ENCODE measurements at places on chromosomes 7 and 10. TPM values are rescaled to one million over a fixed set of nuclear protein-coding genes. Genes with fewer than 3 reads are reported as not detected.

SMIM30 gene
- 21.8 TPM for total RNA-seq

DNA sequence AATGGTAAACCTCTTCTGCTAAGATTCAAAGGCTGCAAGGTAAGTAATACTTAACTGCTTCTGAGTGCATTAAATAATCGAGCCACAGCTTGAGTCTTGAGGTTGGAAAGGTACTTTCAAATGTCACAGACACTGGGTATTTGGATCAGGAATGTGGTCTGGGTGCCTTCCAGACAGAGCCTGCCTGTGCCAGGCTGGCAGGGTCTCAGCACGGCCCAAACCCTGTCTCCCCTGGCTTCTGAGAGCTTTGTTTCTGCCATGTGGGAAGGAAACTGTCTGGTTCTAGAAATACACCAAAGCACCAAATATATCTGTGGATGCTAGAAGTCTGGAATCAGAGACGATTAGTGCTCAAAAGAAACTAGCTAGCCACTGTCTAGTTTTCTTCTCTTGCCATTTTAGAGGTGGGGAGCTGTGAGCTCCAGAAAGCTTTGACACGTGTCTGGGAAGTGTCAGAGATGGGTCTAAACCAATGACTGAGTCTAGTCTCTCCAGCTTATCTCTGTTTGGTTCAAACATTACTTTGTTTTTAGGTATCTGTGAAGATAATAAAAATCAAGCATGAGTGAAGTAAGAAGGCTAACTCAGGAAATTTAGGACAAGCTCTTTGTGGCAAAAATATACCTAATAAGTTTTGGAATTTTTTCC, 162.8 kb downstream of the CYP26A1 start:
- H3K36me3 ChIP-seq = no peaks in the 10 kb centered on the region
- no peak overlapping the region for H3K4me3 ChIP-seq
- no peak overlapping the region for H3K27ac ChIP-seq
- no peak for DNase-seq

CC2D2B gene
- 0.15 TPM for total RNA-seq

- H3K4me3 ChIP-seq = no peak overlapping the region
- DNase-seq = no peak
- H3K27ac ChIP-seq = no peak overlapping the region
- no peaks in the 10 kb centered on the region for H3K4me1 ChIP-seq
- no peaks in the 10 kb centered on the region for H3K27me3 ChIP-seq
- H3K36me3 ChIP-seq = no peaks in the 10 kb centered on the region
Observed at GRCh38 chr7:46007990-46008643, 87.0 kb upstream of the IGFBP3 start.

- H3K4me3 ChIP-seq = no peak overlapping the region
- DNase-seq = no peak
- H3K36me3 ChIP-seq = no peaks in the 10 kb centered on the region
Observed at GRCh38 chr10:69885379-69886013, 83.8 kb downstream of the COL13A1 start.

DNA sequence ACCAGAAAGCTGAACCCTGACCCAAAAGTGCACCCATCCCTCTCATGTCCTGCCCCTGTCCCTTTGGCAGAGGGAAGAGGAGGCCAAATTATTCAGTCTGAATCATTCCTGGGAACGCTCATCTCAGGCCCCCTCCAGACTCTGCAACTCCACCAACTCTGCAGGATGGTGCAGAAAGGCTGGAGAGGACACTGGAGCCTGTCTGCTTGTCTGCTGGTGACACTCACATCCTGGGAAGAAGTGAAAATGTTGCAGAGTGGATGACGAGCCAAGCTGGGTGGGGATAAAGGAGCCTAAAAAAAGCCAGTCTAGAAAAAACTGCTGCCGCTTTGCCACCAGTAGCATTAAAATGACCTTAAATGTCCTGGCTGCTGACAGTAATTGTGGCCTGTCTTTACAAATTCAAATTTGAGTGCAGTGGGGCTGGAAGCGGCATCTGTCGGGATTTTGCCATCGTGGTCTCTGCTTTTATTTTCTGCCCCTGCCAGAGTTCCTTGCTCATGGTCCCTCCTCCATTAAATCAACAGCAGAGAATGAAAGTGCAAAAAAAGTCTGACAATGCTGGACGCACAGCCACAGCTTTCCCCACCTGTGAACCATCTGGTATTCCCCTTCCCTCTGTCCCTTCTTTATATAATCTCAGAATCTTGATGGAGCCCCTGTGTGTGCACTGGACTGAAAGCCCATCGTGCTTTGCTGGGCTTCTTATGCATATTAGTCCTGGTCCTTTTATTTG, 63.9 kb downstream of the STK17A start:
- H3K36me3 ChIP-seq = peaks cover 6% of the 10 kb centered on the region
- no peaks in the 10 kb centered on the region for H3K27me3 ChIP-seq
- H3K4me1 ChIP-seq = peaks cover 99% of the 10 kb centered on the region
- H3K4me3 ChIP-seq = no peak overlapping the region

BMPER gene
- total RNA-seq = 0.30 TPM

SRPK2 gene
- 54.7 TPM for total RNA-seq

NEUROG3 gene
- total RNA-seq = not detected

DNA sequence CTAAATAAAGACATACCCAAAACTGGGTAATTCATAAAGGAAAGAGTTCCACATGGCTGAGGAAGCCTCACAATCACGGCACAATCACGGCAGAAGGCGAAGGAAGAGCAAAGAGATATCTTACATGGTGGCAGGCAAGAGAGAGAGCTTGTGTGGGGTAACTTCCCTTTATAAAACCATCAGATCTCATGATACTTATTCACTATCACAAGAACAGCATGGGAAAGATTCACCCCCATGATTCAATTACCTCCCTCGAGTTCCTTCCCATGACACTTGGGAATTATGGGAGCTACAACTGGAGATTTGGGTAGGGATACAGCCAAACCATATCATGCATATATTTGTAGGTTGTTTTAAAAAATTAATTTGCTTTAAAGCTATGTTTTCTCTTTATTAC, 217.2 kb downstream of the PLXDC2 start:
- H3K27me3 ChIP-seq = no peaks in the 10 kb centered on the region
- DNase-seq = no peak
- no peaks in the 10 kb centered on the region for H3K4me1 ChIP-seq
- no peak overlapping the region for H3K27ac ChIP-seq
- no peaks in the 10 kb centered on the region for H3K36me3 ChIP-seq

KCNIP2 gene
- 3.4 TPM for total RNA-seq

DNA sequence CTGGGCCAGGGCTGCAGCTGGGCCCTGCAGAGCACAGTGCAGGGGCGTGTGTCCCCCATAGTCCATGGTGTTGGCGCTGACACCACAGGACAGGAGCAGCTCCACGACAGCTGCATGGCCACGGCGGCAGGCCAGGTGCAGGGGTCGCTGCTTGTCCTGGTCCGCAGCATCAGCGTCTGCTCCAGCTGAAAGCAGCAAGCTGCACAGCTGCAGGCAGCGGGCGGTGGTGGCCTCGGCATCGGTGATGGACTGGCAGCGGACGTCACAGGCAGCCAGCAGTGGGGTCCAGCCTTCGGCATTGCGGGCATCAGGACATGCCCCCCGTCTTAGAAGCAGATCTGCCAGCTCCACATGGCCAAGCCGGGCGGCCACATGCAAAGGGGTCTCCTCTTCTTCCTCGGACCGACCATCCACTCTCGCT, 6.0 kb downstream of the ASB10 start:
- H3K4me1 ChIP-seq = no peaks in the 10 kb centered on the region
- no peak overlapping the region for H3K4me3 ChIP-seq
- no peaks in the 10 kb centered on the region for H3K27me3 ChIP-seq
- no peak for DNase-seq

DNA sequence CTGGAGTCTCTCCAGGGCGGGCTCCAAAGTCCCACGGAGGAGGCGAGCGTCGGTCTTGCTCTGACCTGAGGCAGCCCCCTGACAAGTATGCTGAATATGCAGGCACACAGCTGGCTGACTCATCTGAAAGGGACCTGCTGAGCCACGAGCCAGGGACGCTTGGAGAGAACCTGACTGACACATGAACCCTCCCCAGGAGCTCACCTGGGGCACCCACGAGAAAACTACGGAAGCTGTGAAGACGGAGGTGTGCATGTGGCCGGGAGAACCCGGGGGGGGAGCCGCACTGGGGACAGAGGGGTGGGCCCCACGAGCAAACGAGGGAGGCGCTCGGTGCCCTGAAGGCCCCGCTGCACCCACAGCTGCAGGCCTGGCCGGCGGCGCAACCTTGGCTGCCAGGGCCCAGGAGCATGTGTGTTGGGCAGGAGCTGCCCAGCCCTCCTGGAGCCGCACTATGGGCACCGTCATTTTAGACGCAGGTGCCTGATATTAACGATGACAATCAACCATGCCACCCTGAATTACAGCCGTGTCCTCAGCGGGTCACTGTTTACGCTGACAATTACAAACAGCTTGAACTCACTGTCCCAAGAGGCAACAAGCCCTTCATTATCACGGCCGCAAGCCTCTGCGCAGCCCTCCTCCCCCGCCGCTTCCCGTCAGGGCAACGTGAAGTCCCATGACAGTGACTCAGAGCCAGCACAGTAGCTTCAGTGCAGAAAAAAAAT, 64.7 kb downstream of the DIP2C start:
- H3K4me3 ChIP-seq = no peak overlapping the region
- no peak overlapping the region for H3K27ac ChIP-seq
- H3K4me1 ChIP-seq = no peaks in the 10 kb centered on the region
- H3K36me3 ChIP-seq = no peaks in the 10 kb centered on the region

DNA sequence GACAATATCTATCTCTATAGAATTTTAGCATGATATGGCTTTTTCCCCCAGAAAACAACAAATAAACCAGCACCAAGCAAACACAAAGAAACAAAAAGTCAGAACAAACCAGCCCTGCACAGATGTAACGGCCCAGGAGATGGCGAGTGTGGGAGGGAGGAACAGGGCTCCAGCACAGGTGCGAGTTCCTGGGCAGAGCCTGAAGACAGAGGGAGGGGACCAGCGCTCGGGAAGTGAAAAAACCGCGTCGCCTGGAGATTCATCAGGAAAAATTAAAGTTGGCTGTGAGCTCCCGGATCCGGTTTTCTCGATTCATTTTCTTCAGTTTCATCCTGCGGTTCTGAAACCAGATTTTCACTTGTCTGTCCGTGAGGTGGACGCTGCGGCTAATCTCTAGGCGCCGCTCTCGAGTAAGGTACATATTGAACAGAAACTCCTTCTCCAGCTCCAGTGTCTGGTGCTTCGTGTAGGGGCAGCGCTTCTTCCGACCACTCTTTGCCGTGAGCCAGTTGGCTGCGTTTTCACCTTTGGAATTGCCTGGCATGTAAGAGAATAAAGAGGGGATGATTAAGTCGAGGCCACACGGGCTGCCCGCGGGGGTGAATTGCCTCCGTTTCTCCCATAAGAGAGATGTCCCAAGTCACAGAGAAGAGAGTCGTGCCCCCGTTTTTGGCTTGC, 2.3 kb downstream of the HOXA10 start:
- no peak overlapping the region for H3K4me3 ChIP-seq
- H3K27me3 ChIP-seq = peaks cover 81% of the 10 kb centered on the region
- no peak overlapping the region for H3K27ac ChIP-seq
- H3K36me3 ChIP-seq = no peaks in the 10 kb centered on the region
- peaks cover 37% of the 10 kb centered on the region for H3K4me1 ChIP-seq

PHKG1 gene
- 3.7 TPM for total RNA-seq

GRCh38 chr7:108911016-108911415, 341.3 kb downstream of the DNAJB9 start:
- H3K27ac ChIP-seq = no peak overlapping the region
- no peak overlapping the region for H3K4me3 ChIP-seq
- DNase-seq = no peak
- no peaks in the 10 kb centered on the region for H3K4me1 ChIP-seq
- H3K27me3 ChIP-seq = no peaks in the 10 kb centered on the region

- H3K4me3 ChIP-seq = no peak overlapping the region
- no peak overlapping the region for H3K27ac ChIP-seq
- H3K27me3 ChIP-seq = no peaks in the 10 kb centered on the region
Observed at GRCh38 chr7:129122751-129123509, 21.6 kb upstream of the TSPAN33 start.

UPF2 gene
- total RNA-seq = 35.2 TPM

DNA sequence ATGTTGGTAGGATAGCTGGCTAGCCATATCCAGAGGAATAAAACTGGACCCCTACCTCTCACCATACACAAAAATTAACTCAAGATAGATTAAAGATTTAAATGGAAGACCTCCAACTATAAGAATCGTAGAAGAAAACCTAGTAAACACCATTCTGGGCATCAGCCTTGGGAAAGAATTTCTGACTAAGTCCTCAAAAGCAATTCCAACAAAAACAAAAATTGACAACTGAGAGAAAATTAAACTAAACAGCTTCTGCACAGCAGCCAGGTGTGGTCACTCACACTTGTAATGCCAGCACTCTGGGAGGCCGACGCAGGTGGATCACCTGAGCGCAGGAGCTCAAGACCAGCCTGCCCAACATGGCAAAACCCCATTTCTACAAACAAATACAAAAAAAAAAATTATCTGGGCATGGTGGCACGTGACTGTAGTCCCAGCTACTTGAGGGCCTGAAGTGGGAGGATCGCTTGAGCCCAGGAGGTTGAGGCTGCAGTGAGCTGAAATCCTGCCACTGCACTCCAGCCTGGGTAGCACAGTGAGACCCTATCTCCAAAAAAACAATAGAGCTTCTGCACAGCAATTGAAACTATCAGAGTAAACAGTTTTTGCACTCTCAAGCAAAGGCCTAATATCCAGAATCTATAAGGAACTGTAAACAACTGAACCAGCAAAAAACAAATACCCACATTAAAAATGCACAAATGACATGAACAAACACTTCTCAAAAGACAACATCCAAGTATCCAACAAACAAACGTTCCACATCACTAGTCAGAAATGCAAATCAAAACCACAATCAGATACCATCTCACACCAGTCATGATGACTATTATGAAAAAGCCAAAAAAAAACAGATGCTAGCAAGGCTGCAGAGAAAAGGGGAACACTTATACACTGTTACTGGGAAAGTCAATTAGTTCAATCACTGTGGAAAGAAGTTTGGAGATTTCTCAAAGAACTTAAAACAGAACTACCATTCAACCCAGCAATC, 4.8 kb downstream of the CRPPA start:
- no peak for DNase-seq
- H3K4me3 ChIP-seq = no peak overlapping the region
- no peak overlapping the region for H3K27ac ChIP-seq
- H3K4me1 ChIP-seq = peaks cover 10% of the 10 kb centered on the region

DNA sequence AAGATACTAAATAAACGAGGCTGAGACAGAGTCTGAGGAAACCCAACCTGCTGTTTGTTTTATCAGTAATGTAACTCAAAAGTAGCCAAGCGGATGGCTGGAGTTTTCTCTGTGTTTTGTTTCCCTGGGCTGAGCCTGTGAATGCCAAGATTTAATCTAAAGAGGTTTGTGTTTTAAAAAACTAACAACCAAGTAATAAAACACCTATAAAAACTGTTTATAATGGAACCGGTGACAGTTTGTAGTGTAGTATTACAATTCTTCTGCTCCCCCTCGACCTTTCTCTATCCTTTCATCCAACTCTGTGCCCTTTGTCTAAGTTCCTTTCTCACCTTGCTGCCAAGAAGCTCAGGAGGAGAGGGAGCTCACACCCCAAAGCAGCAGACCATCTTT, 2.6 kb upstream of the KAT6B start:
- peak overlapping the region; percentile 61 for H3K27ac ChIP-seq
- H3K36me3 ChIP-seq = no peaks in the 10 kb centered on the region
- no peak for DNase-seq
- H3K27me3 ChIP-seq = no peaks in the 10 kb centered on the region

CFAP70 gene
- 3.8 TPM for total RNA-seq
